ENCODE measurements at places on chromosomes 6 and 20. TPM values are rescaled to one million over a fixed set of nuclear protein-coding genes. Genes with fewer than 3 reads are reported as not detected.
A peak's percentile ranks its signal among the peaks of the same experiment; 100 is the strongest.

- no peaks in the 10 kb centered on the region for H3K36me3 ChIP-seq
- no peaks in the 10 kb centered on the region for H3K4me1 ChIP-seq
- no peak for DNase-seq
- H3K27ac ChIP-seq, result no peak overlapping the region
- H3K27me3 ChIP-seq, result no peaks in the 10 kb centered on the region
These were observed 50.1 kb downstream of the SSR1 start for GRCh38 chr6:7262746-7263518.

- no peak for DNase-seq
- no peaks in the 10 kb centered on the region for H3K27me3 ChIP-seq
- no peak overlapping the region for H3K27ac ChIP-seq
- no peaks in the 10 kb centered on the region for H3K4me1 ChIP-seq
- H3K36me3 ChIP-seq, result no peaks in the 10 kb centered on the region
These were observed 132.7 kb upstream of the IFNGR1 start for GRCh38 chr6:137351890-137352289.

DNA sequence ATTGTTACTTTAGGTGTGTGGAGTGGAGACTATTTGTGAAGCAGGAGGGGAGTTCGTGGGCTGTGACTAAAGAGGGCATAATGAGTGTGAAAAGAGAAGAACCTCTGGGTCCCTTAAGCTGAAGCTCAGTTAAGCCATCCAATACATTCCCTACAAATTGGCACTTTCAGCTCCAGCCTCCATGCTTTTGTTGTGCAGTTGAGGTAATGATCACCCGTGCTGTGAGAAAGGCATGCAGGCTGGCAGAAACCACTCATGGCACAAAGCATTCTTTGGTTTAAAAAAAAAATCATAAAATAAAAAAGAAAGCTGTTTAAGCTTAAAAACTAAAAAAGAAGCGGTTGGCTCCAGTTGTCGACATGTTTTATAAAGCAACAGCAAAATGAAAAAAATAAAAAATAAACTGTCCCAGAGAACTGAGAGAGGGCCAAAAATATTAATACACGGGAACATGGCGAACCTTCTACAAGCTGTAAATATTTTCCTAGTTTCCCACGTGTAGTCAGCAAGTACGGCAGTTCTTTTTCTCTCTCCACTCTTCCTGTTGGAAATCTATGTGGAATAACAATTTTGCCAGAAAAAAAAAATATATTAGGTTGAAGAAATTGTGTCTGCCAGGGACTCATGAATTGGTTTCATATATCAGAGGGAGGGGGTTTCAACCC lies 82.2 kb downstream of the ANKRD60 start:
- peak overlapping the region; percentile 61 for H3K27ac ChIP-seq
- no peaks in the 10 kb centered on the region for H3K27me3 ChIP-seq
- DNase-seq, result no peak
- H3K4me3 ChIP-seq, result no peak overlapping the region
- no peaks in the 10 kb centered on the region for H3K36me3 ChIP-seq

- H3K27ac ChIP-seq, result peak overlapping the region; percentile 74
- no peak for DNase-seq
- no peaks in the 10 kb centered on the region for H3K4me1 ChIP-seq
- H3K4me3 ChIP-seq, result no peak overlapping the region
These were observed 284.7 kb upstream of the TAB2 start for GRCh38 chr6:149032599-149033405.

DNA sequence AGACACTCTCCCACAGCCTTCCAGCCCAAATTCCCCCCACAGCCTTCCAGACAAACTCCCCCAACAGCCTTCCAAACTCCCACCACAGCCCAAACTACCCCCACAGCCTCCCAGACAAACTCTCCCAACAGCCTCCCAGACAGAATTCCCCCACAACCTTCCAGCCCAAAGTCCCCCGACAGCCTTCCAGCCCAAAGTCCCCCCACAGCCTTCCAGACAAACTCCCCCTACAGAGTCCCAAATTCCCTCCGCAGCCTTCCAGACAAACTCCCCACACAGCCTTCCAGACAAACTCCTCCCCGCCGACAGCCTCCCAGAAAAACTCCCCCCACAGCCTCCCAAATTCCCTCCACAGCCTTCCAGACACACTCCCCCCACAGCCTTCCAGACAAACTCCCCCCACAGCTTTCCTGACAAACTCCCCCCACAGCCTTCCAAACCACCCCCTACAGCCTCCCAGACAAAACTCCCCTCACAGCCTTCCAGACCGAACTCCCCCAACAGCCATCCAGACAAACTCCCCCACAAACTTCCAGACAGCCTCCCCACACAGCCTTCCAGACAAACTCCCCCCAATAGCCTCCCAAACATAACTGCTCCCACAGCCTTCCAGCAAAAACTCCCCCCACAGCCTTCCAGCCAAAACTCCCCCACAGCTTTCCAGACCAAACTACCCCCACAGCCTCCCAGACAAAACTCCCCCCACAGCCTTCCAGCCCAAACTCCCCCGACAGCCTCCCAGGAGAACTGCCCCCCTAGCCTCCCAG lies 38.0 kb upstream of the SYNDIG1 start:
- no peak for DNase-seq
- peaks cover 7% of the 10 kb centered on the region for H3K27me3 ChIP-seq
- H3K27ac ChIP-seq, result no peak overlapping the region
- no peaks in the 10 kb centered on the region for H3K36me3 ChIP-seq
- no peaks in the 10 kb centered on the region for H3K4me1 ChIP-seq

DNA sequence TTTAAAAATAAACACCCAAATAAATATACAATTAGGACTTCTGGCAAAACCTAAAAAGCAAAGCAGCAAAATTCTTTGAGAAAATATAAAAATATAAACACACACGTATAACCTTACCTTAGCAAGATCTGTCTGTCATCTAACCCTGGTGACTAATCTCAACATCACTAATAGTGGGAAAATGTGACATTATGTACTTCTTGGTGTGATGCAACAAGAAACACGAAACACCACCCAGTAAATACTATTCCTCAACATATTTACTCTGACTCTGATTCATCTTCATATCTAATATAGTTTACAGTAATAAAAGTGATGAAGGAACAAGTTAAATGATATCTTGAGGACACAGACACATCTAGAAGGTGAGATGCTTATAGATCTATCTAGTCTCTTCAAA lies 332.6 kb upstream of the MANEA start:
- no peaks in the 10 kb centered on the region for H3K27me3 ChIP-seq
- no peak overlapping the region for H3K27ac ChIP-seq
- H3K4me1 ChIP-seq, result no peaks in the 10 kb centered on the region
- H3K36me3 ChIP-seq, result no peaks in the 10 kb centered on the region

GRCh38 chr6:167161851-167162467 lies 4.2 kb upstream of the GPR31 start:
- H3K27ac ChIP-seq, result no peak overlapping the region
- H3K4me1 ChIP-seq, result no peaks in the 10 kb centered on the region
- H3K27me3 ChIP-seq, result no peaks in the 10 kb centered on the region

- no peaks in the 10 kb centered on the region for H3K27me3 ChIP-seq
- no peak for DNase-seq
- H3K4me1 ChIP-seq, result no peaks in the 10 kb centered on the region
- H3K4me3 ChIP-seq, result no peak overlapping the region
These were observed 114.3 kb upstream of the JAG1 start for GRCh38 chr20:10788055-10788454.

- no peaks in the 10 kb centered on the region for H3K4me1 ChIP-seq
- no peaks in the 10 kb centered on the region for H3K36me3 ChIP-seq
- H3K27me3 ChIP-seq, result no peaks in the 10 kb centered on the region
- DNase-seq, result no peak
- peak overlapping the region; percentile 92 for H3K27ac ChIP-seq
- peak overlapping the region; percentile 53 for H3K4me3 ChIP-seq
These were observed 65.2 kb downstream of the STX11 start for GRCh38 chr6:144215402-144215931.

GRCh38 chr6:55782275-55782674 lies 93.1 kb downstream of the BMP5 start:
- no peaks in the 10 kb centered on the region for H3K27me3 ChIP-seq
- H3K36me3 ChIP-seq, result no peaks in the 10 kb centered on the region
- no peak overlapping the region for H3K4me3 ChIP-seq

- no peak overlapping the region for H3K4me3 ChIP-seq
- H3K4me1 ChIP-seq, result no peaks in the 10 kb centered on the region
- DNase-seq, result no peak
- no peak overlapping the region for H3K27ac ChIP-seq
These were observed 216.2 kb downstream of the MYLK4 start for GRCh38 chr6:2534406-2535042.

GRCh38 chr6:155115893-155116570 lies 120.9 kb downstream of the TIAM2 start:
- H3K36me3 ChIP-seq, result no peaks in the 10 kb centered on the region
- no peak overlapping the region for H3K4me3 ChIP-seq
- no peak for DNase-seq
- H3K27me3 ChIP-seq, result no peaks in the 10 kb centered on the region
- H3K27ac ChIP-seq, result no peak overlapping the region

- no peak for DNase-seq
- H3K4me1 ChIP-seq, result no peaks in the 10 kb centered on the region
- H3K27ac ChIP-seq, result peak overlapping the region; percentile 72
- no peak overlapping the region for H3K4me3 ChIP-seq
- H3K36me3 ChIP-seq, result no peaks in the 10 kb centered on the region
These were observed 70.1 kb upstream of the TULP4 start for GRCh38 chr6:158242071-158242606.

- no peak for DNase-seq
- H3K4me1 ChIP-seq, result no peaks in the 10 kb centered on the region
- H3K36me3 ChIP-seq, result no peaks in the 10 kb centered on the region
- H3K27ac ChIP-seq, result no peak overlapping the region
- H3K27me3 ChIP-seq, result no peaks in the 10 kb centered on the region
These were observed 127.6 kb upstream of the TFAP2D start for GRCh38 chr6:50585441-50586330.

- DNase-seq, result no peak
- no peaks in the 10 kb centered on the region for H3K36me3 ChIP-seq
- no peaks in the 10 kb centered on the region for H3K27me3 ChIP-seq
- H3K4me3 ChIP-seq, result no peak overlapping the region
These were observed 4.7 kb upstream of the MICAL1 start for GRCh38 chr6:109460161-109460829.

- H3K4me1 ChIP-seq, result no peaks in the 10 kb centered on the region
- DNase-seq, result no peak
- no peaks in the 10 kb centered on the region for H3K36me3 ChIP-seq
- no peaks in the 10 kb centered on the region for H3K27me3 ChIP-seq
- no peak overlapping the region for H3K27ac ChIP-seq
- no peak overlapping the region for H3K4me3 ChIP-seq
These were observed 202.5 kb upstream of the MAN1A1 start for GRCh38 chr6:119552021-119552420.

DNA sequence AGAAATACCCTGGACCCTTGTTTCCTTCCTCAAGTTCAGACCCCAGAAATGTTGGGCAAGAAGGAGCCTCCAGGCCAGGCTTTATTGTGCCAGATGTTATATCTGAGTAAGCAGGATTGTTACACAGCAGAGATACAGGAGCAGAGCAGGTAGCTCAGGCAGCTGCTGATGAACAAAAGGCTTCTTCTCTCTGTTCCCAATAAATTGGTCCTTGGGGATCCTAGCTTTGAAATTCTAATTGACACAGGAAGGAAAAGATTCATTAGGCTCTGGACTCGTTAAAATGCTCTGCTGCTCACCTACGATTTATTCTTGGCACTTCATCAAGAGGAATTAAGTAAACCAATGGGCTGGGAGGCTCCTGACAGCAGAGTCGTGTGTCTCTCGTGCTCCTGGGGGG lies 54.2 kb downstream of the RALY start:
- no peak overlapping the region for H3K4me3 ChIP-seq
- H3K36me3 ChIP-seq, result no peaks in the 10 kb centered on the region
- H3K4me1 ChIP-seq, result peaks cover 8% of the 10 kb centered on the region
- no peak overlapping the region for H3K27ac ChIP-seq
- no peak for DNase-seq

GRCh38 chr20:43530321-43531090 lies 23.0 kb downstream of the L3MBTL1 start:
- H3K4me1 ChIP-seq, result no peaks in the 10 kb centered on the region
- H3K4me3 ChIP-seq, result no peak overlapping the region
- H3K27ac ChIP-seq, result no peak overlapping the region

DNA sequence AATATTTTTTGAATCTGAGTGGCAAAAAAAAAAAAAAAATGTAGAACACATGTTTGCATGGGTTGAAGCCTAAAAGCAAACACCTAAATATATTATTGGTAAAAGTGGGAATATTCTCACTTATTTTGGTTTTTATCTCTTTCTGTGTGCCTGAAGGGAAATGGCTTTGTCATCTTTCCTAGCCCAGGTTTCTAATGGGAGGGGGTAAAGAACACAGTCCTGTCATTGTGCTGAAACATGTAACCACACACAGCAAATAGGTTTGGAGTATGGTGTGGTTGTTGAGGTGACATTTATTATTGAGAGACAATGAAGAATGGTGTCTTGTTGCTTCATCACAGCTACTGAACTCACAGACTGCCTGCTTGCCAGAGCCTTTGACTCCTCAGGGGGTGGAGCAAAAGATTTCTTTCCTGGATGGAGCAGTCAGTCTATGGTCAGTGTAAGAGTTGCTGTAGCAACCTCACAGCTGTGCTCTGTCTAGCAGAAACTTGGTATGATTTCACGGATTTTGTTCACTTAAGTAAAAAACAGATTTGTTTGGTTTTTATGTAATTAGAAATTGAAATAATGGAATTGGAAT lies 70.2 kb downstream of the CEP57L1 start:
- H3K4me3 ChIP-seq, result no peak overlapping the region
- H3K27me3 ChIP-seq, result no peaks in the 10 kb centered on the region
- no peaks in the 10 kb centered on the region for H3K4me1 ChIP-seq
- peak overlapping the region; percentile 67 for H3K27ac ChIP-seq

DNA sequence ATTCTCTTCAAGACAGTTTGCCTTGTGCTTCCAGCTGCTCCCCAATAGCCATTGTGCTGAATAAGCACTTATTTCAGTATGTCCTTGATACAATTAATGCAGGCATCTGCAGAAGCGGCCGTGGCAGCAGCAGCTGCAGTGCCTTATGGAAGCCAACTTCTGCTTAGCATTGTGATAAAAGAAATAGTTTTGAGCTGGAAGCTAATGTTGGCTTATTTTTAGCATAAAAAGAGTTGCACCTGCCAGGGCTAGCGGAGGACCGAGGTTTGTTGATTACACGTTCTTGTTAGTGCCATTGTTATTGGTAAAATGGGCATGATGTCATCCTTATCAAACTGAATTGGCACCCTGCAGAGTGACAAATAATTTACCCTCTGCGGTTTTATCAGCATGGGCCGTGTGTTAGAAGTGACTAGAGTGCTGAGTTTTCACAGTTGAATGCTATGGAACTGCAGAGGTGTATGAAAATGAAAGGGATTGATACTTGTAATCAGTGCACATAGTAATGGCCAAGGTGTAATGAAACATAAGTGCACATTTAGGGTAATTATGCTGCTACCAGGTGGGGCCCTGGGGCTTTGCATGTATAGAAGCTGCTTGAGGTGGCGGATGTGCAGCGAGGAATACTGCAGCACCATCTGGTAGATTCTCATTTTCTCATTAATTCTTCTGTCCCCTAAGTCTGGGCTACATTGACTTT lies 334.3 kb downstream of the CDKAL1 start:
- no peak for DNase-seq
- no peaks in the 10 kb centered on the region for H3K4me1 ChIP-seq
- no peak overlapping the region for H3K27ac ChIP-seq

- H3K4me3 ChIP-seq, result no peak overlapping the region
- no peak for DNase-seq
- H3K36me3 ChIP-seq, result no peaks in the 10 kb centered on the region
- no peaks in the 10 kb centered on the region for H3K27me3 ChIP-seq
These were observed 361.9 kb upstream of the JARID2 start for GRCh38 chr6:14883921-14884320.

Gene CABLES2
- total RNA-seq, result 2.9 TPM

Gene MUCL3
- not detected for total RNA-seq

Gene SSTR4
- not detected for total RNA-seq

Gene ZC2HC1B
- total RNA-seq, result not detected

Gene PLN
- total RNA-seq, result 5.7 TPM

Gene CST2
- total RNA-seq, result not detected

Gene CDH22
- total RNA-seq, result 0.66 TPM

Gene C6orf141
- total RNA-seq, result 25.9 TPM

Gene PI3
- 0.88 TPM for total RNA-seq

Gene SLC22A3
- total RNA-seq, result 13.1 TPM

Gene BACH2
- total RNA-seq, result 13.8 TPM

Gene CASS4
- total RNA-seq, result 3.4 TPM

Gene GNMT
- 5.9 TPM for total RNA-seq

All from breast epithelium (tissue), 4 donors.